ENCODE measurements at places on chromosomes 7 and 10.

- DNase-seq = no peak
These were observed 39.3 kb downstream of the WASL start for GRCh38 chr7:123709525-123709924.

DNA sequence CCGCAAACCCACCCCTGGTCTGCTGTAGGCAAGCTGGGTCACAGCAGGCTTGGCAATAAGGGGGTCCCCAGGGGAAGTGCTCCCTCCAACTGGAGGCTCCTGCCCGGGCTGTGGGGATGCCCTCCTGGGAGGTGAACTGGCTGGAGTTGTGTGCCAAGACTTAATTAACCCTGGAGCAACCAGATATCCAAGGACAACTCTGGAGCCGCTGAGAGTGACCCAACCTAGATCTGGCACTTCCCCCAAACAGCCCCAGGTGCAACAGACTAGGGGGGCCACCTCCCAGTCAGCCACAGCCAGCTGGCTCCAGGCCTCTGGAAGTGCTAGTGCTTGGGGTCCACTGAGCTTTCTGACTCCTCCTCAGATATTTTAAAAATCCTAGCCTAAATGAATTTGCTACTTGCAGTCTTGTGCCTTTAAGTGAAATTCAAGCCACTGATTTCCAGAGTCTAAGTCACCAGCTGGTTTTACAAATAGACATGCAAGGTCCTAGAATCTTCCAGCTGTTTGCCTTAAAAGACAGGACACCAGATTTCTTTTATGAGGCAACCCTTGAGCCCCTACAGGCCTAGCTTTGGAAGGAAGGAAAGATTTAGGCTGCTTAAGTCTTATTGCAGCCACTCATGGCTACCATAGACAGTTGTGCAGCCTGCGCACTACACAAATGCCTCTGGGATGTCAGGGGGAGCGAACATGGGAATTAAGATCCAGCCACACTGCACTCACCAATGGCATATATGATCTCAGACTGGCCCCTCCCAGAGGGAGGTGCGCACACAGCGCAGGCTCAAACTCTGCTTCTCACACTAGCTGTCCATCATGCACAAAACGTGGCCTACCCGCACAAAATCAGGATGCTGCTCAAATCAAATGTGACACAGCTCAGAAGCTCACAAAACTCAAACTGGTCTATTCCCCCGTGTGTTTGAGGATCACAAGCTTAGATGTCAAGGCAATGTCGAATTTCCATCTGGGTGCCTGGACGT, 42.6 kb upstream of the MYL10 start:
- no peak for DNase-seq

DNA sequence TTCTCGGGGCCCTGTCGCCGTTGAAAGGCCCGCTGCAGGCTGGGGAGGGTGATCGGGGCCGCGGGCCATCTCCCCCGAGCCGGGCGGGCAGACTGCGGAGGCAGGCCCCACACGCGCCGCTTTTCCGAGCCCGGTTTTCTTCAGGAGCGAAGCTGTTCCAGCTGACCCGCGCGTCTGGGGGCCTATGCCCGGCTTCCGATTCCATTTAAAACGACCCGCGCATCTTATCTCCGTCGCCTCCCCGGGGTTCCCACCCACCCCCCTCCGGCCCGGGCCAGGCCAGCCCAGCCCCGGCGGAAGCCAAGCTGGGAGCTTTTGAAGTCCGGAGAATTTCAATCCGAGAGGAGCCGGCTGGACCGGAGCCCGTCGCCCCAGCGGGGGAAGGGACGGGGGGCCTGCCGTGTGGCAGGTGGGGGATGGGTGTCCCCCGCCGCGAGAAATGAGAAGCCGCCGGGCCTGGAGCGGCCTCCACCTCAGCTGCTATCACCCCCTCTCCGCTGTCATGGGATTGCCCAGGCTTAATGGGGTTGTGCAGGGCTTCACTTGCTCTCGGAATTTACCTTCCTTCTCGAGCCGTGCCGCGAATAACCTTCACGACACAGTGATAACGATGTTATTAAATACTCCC, 3.1 kb upstream of the EVX1 start:
- no peak for DNase-seq

DNA sequence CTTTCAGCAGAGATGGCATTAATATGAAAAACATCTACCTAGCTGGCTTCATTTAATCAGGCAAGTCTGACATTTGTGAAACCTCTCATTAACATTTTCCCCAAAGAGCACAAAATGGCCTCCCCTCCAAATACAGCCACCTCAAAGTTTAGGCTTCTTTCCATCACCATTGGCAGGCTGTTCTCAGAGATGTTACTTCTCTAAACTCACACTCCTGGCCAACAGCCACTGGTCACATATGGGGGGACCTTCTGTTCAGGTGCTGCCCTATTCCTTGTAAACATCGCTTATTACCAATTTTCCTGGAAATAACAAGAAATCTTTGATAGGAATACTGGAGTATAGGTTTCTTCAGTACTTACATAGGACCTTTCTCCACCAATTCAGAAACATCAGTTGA, 69.5 kb downstream of the GBF1 start:
- DNase-seq = no peak

GRCh38 chr10:72124989-72125388, 36.6 kb upstream of the SPOCK2 start:
- peak; percentile 49 for DNase-seq

DNA sequence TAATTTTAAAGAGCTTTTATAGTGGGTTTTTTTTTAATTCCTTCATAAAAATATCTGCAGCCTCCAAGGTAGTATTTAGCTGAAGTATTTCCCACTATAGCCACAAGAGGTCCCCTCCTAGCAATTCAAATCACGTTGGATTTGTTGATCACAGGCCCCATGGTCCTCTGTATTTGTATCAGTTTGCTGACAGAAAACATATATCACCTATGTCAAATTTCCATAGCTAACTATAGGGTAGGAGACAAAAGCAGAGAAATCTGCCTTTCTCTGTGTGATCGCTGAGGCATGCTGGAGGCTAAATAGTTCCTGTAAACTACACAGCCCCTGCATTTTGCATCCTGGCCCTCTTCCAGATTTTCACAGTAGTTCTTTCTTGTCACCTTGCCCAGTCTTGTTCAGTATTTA, 1.7 kb upstream of the CTNNA3 start:
- DNase-seq = peak; percentile 47

DNA sequence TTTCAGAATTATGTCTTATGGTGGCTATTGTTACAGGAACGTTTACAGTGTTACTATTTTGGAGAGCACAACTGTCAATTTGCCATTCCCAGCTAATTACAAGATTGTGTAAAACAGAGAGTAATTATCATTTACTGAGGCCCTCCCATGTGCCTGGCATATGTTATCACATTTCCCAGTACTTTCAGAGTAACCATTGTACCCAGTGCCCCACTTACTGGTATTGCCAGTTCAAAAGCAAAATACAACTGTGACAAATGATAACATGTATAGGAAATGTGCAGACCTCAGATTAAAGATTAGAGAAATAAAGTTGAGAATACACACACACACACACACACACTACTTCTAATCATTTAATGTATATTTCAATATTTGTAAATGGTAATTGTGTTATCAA, 572.5 kb downstream of the POM121L12 start:
- no peak for DNase-seq

DNA sequence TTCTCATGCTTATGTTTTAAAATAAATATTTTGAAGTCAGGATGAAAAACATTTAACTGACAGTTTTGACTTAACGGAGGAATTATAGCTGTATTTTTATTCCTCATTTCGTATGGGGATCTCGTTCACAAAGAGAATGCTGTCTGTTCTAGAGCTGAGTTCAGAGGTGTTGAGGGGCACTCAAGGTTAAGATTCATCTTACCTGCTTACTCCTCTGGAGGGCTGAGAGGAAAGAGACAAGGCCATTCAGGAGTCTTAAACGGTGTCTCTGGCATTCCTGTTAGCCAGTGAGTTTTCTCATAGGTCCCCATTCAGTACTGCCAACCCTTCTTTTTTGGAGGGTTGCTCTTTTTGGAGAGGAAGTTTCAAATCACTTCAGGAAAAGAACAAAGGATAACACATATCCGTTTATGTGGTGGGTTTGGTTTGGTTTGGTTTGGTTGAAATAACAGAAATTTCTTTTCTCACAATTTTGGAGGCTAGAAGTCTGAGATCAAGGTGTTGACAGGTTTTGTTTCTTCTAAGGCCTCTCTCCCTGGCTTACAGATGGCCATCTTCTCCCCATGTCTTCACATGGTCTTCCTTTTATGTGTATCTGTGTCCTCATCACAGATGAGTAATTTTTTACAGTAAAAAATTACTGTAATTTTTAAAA, 23.1 kb downstream of the CALHM2 start:
- DNase-seq = no peak

DNA sequence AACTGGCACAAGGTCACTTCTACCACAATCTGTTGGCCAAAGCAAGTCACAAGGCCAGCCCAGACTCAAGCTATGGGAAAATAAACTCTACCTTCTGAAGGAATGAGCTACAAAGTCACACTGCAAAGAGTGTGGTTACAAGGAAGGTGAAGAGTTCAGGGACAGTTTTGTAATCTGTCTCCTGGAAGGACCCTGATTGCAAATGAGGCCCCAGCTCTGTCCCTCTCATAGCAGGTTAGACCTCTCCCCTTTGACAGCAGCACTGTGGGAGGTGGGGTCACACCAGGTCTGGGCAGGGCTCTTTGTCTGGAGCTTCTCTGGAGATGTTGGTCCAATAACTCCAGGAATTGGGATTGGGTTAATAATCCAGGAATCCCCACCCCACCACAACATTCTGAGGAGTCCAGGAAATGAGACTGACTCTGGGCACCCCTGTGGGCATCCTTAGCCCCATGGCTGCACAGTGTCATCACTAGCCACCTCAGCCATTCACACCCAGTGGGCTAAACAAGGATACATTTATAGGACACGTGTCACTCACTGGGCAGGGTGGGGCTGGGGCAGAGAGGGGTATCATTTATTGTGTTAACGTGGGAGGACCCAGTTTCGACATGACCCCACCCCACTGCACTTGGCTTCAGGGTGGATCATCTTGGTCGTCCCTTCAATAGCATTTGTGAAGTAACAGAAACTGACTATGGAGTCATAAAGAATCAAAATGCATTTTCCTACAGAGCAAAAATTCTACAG, 23.7 kb upstream of the C10orf105 start:
- DNase-seq = no peak

- peak; percentile 63 for DNase-seq
These were observed 31.6 kb downstream of the HECW1 start for GRCh38 chr7:43143918-43144589.

DNA sequence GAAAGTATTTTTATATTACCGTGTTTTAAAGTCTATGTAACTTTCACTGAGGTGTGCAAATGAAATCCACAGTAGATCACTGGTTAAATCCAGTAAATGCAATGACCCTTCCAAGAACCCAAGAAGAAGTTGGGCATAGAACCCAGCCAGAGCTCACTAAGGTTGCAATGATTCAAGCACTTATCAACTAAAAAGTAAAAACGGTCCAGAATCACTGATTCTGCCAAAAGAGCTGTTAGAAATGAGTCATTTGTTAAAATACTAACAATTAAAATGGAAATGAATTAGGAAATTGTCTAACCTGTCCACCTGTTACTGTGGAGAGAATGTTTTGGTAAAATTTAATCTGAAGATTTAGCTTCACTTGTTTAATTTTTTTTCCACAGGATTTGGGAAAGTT, 74.4 kb downstream of the ANK3 start:
- no peak for DNase-seq

GRCh38 chr7:17474724-17475344, 176.4 kb downstream of the AHR start:
- peak; percentile 4 for DNase-seq

DNA sequence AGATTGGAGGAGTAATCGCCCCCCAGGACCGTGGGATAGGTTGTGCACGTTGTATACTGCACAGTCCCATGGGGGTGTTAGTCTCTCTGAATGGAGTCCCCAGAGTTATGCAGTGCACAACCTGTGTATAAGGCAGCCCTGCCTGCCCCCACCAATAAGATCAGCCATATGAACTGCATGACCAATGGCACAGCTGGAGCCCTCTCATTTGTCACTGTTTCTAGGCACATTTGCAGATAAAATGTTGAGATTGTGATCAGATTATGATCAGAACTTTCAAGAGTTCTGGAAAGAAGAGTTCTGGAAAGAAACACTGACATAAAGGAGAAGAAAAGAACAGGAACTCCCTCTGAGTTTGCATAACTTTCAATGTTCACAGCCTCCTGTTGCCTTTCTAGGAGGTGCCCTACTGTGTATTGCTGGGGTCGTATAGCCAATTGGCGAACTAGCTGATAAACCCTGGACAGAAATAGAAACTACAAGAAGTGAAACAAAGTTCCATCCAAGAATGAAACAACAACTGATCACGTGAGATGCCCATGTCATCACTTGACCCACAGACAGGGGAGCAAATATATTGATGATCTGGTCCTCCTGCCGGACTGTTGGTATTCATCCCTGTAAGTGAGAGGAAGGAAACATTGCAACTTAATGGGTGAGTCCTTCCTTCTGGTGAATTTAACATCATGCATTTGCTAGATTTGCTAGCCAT, 49.6 kb upstream of the TOMM7 start:
- DNase-seq = no peak

DNA sequence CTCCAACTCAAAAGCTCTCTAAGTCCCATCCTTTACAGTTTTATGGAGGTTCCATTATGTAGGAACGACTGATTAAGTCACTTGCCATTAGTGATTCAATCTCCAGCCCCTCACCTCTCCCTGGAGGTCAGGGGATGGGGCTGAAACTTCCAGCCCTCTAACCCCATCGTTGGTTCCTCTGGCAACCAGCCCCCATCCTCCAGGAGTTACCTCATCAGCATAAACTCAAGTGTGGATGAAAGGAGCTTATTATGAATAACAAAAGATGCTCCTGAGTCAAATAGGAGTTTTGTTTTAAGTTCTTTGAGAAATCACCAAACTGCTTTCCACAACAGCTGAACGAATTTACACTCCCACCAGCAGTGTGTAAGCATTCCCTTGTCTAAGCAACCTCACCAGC, 494.3 kb upstream of the AUTS2 start:
- no peak for DNase-seq

DNA sequence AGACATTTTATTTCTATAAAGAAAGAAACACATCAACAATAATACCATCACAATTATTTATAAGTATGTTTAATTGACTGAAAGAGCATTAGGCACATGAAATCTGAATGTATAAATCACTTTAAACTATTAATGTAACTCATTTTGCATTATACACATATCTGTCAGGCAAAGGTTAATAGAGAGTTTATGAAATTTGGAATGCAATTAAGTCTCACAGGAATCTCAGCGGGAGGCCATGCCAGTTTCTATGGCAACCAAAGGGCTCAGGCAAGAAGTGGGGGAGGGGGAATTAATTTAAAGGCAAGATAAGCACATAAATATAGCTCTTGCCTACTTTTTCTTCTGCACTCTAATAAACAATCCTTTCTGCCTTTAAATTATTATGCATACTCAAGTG, 152.6 kb downstream of the SLC16A9 start:
- DNase-seq = no peak

DNA sequence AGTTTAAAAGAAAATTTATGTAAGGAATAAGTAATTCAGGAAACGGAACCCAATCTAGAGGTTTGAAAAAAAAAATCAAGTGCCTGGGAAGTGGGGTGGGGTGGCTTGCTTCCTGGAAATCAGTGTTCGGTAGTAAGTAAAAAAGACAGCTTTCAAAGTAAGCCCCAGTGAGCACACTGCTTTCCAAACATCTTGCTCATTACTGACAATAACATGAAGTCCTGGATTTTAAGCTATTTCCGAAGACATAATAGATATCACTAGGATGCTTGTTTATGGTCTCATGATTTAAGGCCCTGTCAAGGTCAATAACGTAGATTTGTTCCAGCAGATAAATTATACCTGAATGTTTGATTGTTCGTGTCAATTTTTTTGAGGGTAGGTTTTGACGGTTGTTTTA, 1.3 kb downstream of the STAMBPL1 start:
- no peak for DNase-seq
